ENCODE measurements at places on chromosomes 11 and 22.
A peak's percentile ranks its signal among the peaks of the same experiment; 100 is the strongest.

DNA sequence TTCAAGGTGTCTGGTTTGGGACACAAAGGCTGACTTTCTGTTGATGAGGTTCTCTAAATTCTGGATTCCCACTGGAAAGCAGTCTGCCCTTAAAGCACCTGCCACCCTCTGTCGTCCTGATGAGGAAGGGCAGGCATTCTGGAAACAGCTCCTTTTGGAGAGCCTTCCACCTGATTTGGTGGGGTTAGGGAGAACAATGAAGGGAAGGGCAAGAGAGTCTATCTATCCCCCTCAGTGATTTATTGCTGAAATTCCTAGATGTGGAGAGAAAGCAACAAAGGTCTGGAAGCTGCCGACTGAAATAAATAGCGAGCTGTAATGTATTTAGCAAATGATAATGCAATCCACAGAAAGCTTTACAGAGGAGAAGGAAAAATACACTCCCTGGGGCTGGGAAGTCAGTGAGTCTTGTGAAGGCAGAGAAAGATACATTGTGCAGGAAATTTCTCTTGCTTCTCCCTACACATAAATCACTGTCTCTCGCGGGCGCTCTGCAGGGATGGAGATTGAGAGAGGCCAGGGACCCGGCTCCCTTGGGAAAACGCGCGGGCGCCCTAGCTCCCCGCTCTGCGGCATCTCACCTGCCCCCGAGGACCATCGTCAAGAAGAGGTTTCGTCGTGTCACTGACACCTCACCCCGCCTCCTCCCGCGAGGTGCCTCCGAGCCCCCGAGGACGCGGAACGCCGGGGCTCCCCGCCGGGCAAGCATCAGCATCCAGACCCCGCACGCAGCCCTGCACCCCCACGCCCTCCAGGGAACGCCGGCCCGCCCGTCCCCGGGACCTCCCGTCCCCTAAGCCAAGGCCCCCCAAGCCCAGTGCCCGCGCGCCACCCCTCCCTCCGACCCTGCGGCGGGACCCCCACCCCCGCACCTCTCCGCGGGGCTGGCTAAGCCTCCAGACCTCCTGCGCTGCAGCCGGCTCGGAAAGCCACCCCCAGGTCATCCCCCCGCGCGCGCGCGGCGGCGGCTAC, 673 bp downstream of the CDON start:
- DNase-seq = peak; percentile 54

GRCh38 chr11:9596926-9597464, 23.5 kb downstream of the WEE1 start:
- DNase-seq = no peak

GRCh38 chr11:14111496-14111895, 149.0 kb downstream of the SPON1 start:
- no peak for DNase-seq

GRCh38 chr22:38694049-38694448, 6.7 kb downstream of the JOSD1 start:
- no peak for DNase-seq

GRCh38 chr11:73428699-73429098, 52.5 kb downstream of the RELT start:
- DNase-seq = no peak

DNA sequence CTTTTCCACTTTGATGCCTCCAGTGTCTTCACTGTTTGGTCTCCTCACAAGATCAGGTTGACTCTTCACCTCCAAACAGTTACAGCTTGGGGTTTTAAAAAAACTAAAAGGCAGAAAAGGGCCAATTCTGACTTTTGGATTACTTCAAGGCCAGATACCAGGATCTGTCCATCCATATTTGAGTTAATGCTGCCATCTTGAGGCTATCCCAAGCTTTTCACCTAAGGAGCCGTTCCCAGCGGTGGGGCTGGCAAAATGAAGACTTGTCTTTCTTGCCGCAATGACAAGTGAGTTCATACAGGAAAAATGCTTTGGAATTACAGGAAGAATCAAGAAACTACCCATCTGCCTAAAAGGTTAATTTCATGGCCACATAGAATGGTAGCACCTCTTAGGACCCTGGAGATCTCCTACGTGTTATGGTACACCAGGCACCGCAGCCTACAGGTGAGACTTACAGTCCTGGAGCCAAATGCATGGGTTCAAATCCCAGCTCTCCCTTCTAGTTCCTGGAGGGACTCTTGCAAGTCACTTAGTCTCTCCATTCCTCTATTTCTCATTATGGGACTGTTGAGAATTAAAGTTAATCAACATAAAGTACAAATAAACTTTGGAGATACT, 6.0 kb upstream of the OR5B21 start:
- peak; percentile 74 for DNase-seq

DNA sequence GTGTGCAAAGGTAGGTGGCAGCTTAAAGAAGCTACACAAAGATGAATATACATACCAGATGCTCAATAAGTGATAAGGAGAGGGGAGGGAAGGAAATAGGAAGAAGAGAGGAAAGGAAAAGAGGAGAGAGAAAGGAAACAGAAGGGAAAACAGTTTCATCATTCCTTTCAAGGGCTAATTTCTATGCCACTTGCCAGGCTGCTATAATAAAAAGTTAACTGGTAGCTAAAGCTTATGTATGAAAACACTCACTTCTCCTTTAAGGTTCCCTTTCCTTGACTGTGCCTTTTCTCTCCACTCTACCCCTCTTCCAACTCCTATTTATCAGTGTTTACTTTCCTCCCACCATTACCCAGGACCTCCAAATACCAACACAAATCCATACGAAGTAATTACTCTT, 347.9 kb downstream of the DLG2 start:
- DNase-seq = no peak

DNA sequence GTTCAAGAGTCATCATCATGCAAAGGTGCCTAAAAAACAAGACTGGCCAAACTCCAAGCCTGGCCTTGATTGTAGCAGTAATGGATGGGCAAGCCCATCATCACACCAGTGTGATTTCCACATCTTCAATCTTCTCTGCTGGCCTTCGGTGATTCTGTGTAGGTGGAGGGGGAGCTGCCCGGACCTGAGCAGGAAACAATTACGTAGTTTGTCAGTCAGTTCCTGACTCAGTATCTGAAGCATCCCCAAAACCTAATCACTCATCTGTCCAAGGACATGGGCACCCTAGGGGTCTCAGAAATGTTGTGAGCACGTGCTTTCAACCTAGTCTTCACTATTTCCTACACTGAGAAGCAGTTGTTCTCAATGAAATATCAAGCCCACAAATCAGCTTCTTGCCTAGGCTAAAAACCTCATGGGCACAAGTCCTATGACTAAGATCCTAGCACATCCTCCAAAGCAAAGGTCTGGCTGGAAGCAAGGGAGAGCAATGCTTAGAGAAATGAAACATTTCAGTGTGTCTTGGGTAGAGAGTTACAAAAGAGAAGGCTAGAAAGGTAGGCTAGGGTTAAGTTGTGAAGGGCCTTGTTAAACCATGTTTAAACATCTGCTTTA, 24.6 kb downstream of the ATG16L2 start:
- no peak for DNase-seq

DNA sequence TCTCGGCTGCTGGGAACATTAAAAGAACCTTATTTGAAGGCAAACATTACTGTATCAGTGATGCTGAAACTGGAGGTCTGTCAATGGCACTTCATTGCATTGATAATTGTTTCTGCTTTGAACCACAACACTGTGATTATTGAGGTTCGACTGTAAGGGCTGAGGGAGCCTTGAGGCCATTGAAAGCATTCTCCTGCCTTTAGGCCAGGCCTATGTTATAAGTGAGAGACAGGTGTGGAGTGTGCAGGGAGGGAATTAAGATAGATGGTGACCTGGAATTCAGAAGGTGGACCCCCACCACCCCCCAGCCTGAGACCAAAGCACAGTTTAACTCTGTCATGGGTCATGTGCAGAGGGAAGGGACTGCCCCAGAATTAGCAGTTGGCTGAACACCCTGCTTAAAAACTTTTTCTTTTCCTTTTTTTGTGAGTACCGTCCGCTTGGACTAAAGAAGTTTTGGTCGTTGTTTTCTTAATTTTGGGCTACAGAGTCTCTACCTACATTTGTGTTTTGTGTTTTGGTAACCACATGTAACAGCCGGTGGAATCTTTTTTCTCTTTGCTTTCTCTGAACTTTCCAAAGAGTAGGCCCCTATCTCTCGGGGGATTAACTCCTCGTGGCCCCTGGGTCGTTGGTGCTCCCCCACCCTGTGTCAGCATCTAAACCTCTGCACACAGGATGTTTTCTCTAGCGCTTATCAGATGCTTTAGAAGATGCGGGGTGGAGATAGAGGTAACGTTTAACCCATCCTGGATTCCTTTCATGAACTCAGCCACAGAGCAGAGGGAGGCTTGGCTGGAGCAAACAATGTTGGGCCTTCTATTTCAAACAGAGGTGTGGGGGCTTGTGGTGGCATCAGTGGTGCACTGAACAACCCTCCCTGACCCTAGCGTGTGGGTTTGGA, 43.7 kb downstream of the ZBTB16 start:
- DNase-seq = no peak

GRCh38 chr11:14932447-14932846, 39.7 kb downstream of the CALCA start:
- peak; percentile 66 for DNase-seq

DNA sequence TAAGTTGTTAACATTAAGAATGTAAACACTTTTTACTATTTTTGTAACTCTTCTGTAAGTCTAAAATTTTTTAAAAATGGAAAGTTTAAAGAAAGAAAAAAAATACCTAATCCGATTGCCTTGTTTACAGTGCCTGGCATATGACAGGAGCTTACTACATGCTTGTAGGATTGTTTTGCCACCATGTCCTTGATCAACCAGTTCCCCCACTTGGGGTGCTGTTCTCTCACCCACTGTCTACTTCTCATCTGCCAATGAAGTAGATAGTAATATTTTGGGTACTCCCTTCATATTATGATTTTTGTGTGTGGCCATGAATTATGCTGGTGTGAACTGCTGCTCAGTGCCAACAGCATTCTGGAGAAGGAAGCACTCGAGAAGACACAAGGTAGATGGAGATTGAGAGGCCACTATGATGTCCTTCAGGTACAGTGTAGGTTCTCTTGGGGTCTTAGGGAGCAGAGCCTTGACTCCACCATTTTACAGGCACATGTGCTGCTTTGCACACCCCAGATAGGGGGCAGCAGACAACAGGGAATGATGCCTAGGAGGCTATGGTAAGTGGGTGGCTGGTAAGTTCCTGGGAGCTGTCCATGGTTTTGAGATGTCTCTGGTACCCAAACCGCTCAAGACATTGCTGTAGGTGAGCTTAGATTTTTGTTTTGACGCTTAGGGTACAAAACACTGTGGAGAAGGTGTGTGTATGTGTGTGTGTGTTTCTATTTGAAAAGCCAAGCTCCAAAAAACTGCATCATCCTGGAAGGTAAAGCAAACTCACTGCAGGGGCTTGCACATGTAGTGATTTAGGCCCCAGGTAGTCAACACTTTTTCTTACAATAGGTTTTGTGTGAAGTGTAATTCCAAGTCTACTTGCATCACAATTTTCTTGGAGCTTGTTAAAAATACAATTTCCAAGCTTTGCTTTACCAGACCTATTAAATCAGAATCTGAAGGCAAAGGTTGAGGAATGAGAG, 494.5 kb upstream of the LARGE1 start:
- DNase-seq = peak; percentile 86

DNA sequence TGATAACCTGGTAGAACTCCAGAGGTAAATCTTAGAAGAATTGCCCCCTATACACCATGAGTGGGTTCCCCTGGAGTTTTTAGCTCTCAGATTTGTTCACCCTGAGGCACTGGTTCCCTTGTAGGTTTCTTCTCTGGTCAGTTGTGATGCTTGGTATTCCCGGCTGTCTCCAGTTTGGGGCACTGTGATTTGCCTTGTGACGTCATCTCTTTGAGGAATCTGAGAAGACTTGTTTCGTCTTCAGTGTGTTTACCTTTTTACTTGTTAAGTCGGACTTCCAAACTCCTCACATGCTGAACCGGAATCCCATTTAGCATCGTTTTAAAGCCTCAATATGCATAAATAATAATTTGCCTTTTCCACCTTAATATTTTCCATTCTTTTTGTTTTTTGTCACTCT, 54.4 kb downstream of the CECR2 start:
- DNase-seq = no peak

DNA sequence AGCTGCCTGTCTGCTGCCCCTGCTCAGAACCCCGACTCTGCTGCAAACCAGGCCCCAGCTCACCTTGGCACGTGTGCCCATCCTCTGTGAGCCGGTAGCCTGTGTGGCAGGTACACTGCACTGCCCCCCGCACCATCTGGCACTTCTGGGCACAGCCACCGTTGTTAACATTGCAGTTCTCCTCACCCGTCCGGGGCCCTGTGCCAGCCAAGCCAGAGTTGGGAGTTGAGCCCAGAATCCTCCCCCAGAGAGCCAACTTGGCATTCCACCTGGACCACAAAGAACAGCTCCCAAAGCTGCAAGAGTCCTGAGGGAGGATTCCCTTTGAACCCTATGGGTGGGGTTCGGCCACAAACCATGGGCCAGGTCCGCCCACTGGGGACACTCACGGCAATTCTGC, 22.5 kb downstream of the LRP4 start:
- DNase-seq = no peak

DNA sequence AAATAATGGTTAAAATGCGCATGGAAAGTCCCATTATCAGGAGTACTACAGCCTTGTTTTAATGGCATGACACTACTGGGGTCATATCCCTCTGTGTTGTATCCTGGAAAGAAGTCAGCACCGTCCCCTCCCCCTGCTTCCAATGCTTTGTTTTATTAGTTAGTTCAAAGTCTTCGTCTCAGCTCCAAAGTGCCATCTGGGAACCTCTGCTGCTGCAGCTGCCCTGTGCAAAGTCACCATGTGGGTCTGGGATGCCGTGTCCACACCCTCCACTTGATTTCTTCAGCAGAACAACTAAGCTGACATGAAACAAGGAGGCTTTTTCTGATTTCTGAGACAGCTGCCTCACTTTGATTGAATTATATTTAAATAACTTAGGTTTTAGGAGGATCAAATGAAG, 29.5 kb upstream of the NCAM1 start:
- no peak for DNase-seq

DNA sequence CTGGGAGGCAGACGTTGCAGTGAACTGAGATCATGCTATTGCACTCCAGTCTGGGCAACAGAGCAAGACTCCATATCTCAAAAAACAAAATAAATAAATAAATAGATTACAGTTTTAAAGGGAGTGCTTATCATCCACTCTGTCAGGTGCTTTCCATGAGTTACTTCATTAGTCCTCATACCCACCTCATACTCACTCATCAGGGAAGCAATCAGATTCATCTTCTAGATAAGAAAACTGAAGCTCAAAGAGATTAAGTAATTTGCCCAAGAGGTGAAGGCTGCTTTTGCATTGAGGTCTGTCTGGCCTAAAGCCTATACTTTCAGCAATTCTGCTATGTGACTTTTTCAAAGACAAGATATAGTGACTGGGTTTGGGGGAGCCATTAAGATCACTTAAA, 101.0 kb downstream of the RASSF10 start:
- no peak for DNase-seq

DNA sequence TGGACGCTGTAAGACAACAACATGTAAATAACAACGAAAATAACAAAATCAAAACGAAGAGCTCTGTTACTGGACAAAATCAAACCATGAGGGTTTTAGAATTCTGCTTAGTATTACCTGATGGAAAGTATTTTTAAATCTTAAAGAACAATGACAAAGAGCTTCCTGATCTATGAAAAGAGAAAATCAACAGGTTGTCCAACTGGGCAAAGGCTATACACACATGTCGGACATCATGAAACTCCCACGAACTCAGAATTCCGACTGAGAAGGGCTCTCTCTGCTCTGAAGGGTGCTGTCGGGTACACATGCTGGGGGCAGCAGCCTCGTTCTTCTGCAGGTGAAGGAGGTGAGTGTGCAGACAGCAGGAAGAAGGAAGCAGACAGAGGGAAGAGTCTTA, 25.8 kb downstream of the CERK start:
- DNase-seq = no peak

Data from kidney tubule cell (primary cell).